ENCODE measurements at places on chromosomes 6 and 20.

- no peak for DNase-seq
These were observed 6.7 kb downstream of the AFDN start for GRCh38 chr6:167833396-167833763.

GRCh38 chr6:7292596-7293255, 20.3 kb downstream of the SSR1 start:
- DNase-seq = no peak

GRCh38 chr20:36526521-36527011, 14.8 kb upstream of the MYL9 start:
- no peak for DNase-seq

DNA sequence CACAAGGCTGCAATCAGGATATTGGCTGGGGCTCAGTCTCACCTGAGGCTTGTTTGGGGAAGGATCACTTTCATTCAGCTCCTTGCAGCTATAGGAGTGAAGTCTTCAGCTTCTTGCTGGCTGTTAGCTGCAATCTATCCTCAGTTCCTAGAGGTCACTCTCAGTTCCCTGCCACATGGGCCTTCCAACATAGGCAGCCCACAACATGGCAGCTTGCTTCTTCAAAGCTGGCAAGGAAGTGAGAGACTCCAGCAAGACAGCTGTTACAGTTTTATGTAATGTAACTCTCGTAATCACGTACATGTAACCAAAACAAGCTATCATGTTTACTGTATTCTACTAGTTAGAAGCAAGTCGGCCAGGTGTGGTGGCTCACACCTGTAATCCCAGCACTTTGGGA, 226.9 kb downstream of the CDC5L start:
- DNase-seq = no peak

- no peak for DNase-seq
These were observed 744.4 kb downstream of the GRIK2 start for GRCh38 chr6:102137859-102138258.

DNA sequence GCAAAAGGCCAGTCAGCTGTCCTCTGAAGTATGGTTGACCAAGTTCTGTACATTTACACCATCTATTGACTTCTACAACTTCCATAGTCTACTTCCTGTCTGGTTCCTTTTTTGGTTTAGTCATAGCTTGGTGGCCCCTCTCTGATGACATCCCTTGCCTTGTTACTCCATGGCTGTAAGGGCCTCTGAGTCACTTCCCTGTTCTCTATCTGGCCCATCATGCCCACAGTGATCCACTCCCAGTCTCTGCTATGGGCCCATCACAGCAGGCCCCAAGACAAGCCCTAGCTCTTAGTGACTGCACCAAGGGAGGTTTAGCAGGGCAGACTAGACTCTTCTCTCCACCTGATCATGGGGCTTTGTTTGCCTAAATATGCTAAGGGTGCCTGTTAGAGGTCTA, 441.6 kb downstream of the HACE1 start:
- no peak for DNase-seq

- peak; percentile 40 for DNase-seq
These were observed 148.7 kb downstream of the PRL start for GRCh38 chr6:22147921-22148776.

DNA sequence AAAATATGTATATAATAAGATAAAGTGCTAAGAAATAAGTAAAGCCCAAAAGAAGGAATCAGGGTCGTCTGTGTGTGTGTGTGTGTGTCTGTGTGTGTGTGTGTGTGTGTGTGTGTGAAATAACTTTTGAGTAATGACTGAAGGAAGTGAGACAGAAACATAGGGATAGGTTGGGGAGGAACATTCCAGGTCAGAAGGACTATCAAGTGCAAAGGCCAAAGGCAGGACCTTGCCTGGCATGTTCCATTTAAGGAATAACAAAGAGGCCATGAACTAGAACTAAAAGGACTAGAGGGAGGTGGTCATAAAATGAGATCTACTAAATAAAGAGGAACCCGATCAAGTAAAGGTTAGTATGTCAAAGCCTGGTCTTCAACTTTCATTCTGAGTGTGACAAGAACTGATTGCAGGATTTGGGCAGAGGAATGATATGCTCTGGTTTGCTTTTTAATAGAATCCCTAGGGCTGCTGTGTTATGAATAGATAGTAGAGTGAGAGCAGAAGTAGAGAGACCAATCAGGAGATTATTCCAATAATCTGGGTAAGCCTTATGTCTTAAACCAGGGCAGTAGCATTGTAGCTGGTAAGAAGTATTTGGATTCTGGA, 6.9 kb downstream of the ENPP3 start:
- no peak for DNase-seq

DNA sequence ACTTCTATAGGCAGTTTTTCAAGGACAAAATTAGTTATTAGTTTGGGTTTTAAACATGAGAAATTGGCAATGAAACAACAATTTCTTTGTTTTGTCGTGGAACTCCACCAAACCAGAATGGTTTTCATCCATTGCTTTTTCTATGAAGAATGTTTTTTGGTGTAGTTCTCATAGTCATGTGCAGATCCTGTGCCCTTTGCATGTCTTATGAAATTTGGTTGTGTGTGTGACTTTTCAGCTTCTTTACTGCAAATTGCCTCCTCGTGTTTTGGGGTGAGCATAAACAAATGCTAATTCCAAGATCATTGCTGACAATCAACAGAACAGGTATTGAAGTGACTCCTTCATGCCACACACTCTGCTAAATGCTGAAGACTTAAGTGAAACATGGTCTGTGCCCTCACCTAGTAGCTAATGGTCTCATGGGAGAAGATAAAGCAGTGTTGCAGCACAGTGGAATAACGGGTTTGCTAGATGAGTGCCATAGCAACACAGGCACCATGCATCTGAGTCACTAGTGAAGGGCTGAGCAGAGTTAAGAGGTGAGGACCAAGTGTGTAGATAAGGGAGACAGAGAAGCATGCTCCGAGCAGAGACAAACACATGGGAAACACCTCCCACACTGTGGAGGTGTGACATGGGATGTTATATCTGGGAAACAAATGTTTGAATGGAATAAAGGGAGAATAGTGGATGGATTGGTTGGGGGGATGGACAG, 120.0 kb downstream of the SLC16A10 start:
- no peak for DNase-seq

DNA sequence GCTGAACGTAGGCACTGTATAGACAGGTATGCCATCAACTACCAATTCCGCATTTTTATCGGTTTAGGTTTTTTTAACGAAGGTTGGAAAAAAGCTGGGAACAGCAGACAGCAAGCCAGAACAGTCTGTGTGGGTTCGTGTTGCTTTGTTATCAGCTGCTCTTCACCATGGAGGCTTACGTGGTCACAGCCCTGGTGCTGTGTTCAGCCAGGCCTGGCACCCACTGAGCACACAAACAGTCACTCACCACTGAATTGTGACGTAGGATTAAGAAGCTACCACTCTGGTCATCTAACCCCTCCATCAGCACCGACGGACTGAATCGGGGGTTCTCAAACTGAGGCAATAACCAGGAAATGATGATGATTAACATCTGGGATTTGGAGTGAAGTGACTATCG, 13.2 kb downstream of the FAM210B start:
- no peak for DNase-seq

DNA sequence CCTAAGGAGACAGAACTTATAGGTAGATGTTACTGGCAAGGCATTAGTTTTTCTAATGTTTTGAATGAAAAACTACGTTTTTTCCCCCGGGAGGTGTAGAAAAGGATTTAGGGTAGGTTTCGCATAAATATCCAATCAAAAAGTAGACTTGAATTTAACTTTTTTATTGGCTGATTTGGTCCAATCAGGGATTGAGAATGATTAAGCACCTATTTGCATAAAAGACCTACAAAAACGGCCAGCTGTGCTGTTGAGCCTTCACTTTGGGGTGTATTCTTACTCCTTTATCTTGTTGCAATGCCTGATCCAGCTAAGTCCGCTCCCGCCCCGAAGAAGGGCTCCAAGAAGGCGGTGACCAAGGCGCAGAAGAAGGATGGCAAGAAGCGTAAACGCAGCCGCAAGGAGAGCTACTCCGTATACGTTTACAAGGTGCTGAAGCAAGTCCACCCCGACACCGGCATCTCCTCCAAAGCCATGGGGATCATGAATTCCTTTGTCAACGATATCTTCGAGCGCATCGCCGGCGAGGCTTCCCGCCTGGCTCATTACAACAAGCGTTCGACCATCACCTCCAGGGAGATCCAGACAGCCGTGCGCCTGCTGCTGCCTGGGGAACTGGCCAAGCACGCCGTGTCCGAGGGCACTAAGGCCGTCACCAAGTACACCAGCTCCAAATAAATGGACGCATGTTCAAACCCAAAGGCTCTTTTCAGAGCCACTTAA, 113.5 kb upstream of the BTN3A2 start:
- DNase-seq = no peak

- DNase-seq = no peak
These were observed 38.3 kb downstream of the SIRPA start for GRCh38 chr20:1933465-1933870.

- no peak for DNase-seq
These were observed 517 bp downstream of the ACTL10 start for GRCh38 chr20:33667245-33667675.

GRCh38 chr20:51528263-51529027, 14.1 kb downstream of the NFATC2 start:
- no peak for DNase-seq

GRCh38 chr20:45426320-45427016, 10.5 kb downstream of the PIGT start:
- DNase-seq = no peak

GRCh38 chr6:50791900-50792508, 26.7 kb upstream of the TFAP2B start:
- peak; percentile 28 for DNase-seq

- no peak for DNase-seq
These were observed 13.5 kb upstream of the PNRC1 start for GRCh38 chr6:89066940-89067646.

GRCh38 chr6:13281686-13282085, 46.7 kb downstream of the TBC1D7 start:
- DNase-seq = no peak

DNA sequence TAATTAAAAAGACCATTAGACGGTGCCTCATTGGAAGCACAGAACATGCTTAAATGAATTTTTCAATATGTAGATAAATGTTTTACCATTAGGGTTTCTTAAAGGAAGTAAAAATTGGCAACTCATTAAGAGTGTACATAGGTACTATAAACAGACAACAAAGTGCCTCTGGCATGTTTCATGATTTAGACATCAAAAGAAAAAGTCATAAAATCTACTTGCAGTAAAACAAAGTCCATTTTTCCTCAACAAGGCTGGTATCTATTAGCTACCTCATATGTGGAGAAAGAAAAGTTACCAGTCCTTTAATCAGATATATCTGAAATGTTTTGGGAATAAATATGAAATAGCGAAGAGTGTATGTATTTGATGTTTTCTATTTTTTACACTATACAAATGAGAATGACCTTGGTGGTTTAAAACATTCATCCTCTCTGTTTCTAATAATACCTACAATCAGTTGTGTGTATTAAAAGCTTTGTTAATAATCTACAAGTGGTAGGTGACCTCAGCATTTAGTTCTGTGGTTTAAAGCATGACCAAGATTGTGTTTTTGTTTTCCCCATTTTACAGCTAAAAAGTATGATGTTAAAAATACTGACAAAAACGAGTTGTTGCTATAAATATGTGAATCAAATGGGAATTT, 87.5 kb downstream of the HDGFL1 start:
- no peak for DNase-seq

- DNase-seq = no peak
These were observed 34.2 kb downstream of the PIM1 start for GRCh38 chr6:37204014-37204751.

GRCh38 chr6:127539272-127539671, 20.1 kb upstream of the MTCL3 start:
- peak; percentile 14 for DNase-seq

GRCh38 chr20:47789081-47789763, 3.9 kb upstream of the SULF2 start:
- no peak for DNase-seq

- no peak for DNase-seq
These were observed 37.3 kb upstream of the TOP1 start for GRCh38 chr20:40991181-40991889.

DNA sequence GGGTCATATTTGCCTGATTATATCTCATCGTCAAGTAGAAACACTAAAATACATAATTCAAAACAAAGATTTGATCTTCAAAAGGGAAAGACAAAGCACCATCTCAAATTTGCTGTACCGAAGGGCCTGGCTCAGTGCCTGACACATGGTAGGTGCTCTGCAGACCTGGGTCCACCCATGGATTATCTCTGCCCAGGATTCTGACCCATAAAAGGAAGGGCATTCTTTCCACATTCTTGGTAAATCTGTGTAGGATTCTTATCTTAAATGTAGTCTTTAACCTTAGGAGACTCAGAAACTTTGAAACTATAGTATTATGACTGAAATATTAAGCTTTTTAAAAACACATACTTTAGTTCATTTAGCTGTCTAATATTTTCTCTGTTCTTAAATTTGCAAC, 274.1 kb upstream of the FLRT3 start:
- no peak for DNase-seq
